ENCODE measurements at places on chromosomes 16 and 17.

- DNase-seq, result no peak
Observed at GRCh38 chr16:8581831-8582580, 8.3 kb downstream of the TMEM114 start.

DNA sequence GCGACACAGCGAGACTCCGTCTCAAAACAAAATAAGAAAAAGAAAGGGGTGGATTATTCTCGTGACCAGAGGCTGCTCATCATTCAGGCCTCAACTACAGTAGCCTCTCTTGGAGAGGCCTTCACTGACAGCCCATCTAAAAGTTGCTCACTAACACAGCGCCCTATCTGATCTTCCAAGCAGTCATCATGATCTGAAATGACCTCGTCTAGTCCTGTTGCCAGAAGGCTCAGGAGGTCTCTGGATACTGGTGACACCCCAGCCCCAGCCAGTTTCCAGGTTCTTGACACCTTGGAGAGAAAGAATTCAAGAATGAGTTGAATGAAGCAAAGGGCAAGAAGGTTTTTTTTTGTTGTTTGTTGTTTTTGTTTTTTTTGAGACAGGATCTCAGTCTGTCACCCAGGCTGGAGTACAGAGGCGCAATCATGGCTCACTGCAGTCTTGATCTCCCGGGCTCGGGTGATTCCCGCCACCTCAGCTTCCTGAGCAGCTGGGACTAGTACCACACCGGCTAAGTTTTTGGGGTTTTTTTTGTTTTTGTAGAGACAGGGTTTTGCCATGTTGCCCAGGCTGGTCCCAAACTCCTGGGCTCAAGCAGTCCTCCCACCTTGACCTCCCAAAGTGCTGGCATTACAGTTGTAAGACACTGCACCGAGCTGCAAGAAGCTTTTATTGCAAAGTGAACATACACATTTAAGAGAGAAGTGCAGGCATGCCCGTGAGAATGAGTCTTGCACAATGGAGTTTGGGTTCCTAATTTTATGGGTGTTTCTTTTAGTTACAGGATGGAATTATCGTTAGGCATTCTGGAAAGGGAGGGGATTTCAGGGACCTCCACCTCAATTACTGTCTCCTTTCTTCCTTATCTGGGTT is 2.7 kb upstream of the ZC3H7A start:
- DNase-seq, result no peak

- no peak for DNase-seq
Observed at GRCh38 chr16:82384949-82385348, 214.9 kb upstream of the MPHOSPH6 start.

- DNase-seq, result no peak
Observed at GRCh38 chr17:48835971-48836370, 5.1 kb downstream of the CALCOCO2 start.

DNA sequence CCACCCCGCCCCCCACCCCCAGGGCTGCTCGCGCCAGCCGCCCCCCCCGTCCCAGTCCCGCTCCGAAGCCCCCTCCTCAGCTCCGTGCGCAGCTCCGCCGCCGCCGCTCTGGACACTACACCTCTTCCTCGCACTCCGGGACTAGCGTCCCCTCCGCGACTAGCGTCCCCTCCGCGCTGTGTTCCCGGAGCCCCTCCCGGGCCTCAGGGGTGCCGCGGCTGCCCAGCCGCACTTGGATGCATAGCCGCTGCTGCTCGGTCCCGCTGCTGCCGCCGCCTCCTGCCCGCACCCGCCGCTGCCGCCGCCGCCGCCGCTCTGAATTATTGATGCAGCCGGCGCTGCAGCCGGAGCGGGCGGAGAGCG is at the start of gene CBLN1:
TSS of gene CBLN1 (minus strand) at position 359 of the 363 bp plus-strand sequence. CDS start 373 bp downstream, outside the sequence.
- DNase-seq, result no peak

DNA sequence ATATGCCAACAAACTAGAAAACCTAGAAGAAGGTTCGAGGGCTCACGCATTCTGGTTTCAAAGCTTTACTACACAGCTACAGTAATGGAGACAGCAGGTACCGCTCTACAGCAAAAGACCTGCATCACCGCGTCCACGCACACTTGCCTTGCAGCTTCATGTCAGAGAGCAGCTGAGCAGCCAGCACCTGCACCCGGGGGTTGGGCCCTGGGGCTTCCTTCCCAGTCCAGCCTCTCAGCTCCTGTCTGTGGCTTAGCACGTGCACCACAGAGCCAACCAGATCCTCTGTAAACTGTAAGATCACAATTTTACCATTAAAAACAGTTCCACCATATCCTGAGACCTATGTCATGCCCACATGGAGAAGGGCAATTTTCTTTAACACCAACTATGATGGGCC is 15.3 kb downstream of the MEAK7 start:
- no peak for DNase-seq

DNA sequence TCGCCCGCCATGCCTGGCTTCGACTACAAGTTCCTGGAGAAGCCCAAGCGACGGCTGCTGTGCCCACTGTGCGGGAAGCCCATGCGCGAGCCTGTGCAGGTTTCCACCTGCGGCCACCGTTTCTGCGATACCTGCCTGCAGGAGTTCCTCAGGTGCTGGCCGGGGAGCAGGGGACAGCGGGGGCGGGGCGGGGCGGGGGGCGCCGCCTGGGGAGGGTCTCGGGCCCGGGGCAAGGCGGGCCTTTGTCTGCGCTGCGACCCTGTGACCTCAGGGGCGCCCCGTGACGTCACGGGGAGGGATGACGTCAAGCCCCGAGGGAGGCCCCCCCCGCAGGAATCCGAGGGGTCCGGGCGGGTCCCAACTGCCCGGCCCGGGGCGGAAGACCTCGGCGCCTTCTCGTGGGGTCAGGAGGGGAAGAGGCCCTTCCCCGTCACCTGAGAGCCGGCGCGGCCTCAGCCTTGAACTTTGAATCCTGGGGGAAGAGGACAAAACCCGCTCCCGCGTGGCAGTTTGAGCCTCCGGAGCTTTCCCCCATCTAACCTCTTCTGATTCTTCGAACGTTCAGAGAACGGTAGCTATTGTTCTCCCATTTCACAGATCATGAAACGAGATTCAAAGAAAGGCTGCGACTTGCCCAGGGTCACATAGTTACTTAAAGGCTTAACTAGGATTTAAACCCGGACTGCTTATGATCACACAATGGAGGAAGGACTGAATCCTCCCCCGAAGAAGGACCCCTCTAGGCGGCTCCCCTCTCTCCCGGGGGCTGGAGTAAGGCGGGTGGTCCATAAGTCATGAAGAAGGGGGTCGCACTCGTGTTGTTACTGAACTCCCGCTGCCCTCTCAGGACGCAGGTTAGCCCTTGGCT is 527 bp downstream of the TRAF4 start:
- peak; percentile 86 for DNase-seq

DNA sequence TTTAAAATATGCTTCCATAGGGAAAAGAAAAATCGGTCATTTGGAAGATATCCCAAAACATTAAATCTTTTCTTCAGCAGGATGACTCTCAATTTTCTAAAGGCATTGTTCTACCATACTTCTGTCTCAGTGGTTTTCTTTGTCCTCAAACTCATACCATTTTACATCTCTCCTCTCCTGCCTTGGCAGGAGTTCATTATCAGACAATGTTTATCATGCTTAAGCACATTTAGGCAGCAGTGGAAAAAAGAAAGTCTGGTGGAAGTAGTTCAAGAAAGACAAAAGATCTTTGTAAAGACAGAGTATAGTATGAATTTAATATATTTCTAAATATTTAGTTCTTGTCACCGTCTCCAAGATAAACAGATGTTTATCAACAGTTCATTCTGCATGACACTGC is 68.2 kb downstream of the CDK12 start:
- no peak for DNase-seq

DNA sequence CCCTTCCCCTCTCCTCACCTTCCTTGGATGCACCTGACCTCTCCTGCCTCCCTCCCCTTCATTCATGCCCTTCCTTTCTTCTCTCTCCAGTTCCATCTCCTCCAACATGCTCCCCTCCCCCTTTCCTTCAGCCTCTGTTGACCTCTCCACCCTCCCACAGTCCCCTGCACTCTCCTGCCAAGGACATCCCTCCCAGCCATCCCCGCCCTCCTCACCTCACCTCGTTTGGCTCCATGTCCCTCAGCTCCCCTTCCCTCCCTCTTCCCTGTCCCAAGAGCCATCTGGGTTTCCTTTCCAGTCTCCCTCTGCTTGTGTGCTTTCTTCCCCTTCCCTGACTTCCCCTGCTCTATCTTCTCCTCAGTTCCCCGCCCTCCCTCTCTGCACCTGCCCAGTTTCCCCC is 819.7 kb downstream of the KCNJ18 start:
- no peak for DNase-seq

- peak; percentile 50 for DNase-seq
Observed at GRCh38 chr16:67164599-67165061, at the start of gene HSF4. HSF4 (plus strand) TSS chr16:67164745; CDS start chr16:67164812, 67 bp downstream.

DNA sequence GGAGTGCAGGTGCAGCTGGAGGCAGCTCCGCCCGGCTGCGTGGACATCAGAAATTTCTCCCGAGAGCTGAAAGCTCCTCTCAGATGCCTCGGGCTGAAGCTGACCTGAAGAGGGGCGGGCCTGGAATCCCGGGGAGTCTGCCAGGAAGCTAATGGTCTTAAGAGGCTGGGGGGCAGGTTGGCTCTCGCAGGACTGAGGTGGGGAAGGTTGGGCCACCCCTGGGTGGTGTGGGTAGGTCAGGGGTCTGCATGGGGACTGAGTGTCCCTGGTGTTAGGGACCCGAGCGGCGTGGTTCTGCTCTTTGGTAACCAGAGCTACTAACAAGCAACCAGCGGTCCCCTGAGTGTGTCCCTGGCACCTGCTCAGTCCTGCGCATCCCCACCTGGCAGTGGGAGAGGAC is 3.5 kb downstream of the CHMP6 start:
- no peak for DNase-seq

DNA sequence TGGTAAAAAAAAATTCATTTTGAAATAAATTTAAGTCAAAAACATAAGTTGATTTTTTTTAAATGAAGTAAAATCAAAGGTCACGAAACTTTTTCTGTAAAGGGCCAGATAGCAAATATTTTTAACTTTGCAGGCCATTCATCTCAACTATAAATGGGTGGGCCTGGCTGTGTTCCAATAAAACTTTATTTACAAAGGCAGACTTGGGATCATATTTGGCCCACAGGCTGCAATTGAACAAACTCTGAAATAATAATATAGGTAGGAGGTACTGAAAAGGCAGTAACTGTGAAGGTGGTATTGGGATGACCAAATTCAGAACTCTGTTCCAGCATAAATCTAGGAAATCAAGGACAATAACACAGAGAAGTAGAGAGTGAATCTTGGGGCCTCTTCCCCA is 12.2 kb upstream of the EMP2 start:
- DNase-seq, result no peak
